ENCODE measurements at places on chromosomes 6 and 20. TPM values are rescaled to one million over a fixed set of nuclear protein-coding genes. Genes with fewer than 3 reads are reported as not detected.
A peak's percentile ranks its signal among the peaks of the same experiment; 100 is the strongest.

- DNase-seq = no peak
Measured at GRCh38 chr6:63792736-63793464, 157.3 kb downstream of the PHF3 start.

GRCh38 chr6:52364480-52365166, 2.7 kb downstream of the PAQR8 start:
- DNase-seq = no peak

DNA sequence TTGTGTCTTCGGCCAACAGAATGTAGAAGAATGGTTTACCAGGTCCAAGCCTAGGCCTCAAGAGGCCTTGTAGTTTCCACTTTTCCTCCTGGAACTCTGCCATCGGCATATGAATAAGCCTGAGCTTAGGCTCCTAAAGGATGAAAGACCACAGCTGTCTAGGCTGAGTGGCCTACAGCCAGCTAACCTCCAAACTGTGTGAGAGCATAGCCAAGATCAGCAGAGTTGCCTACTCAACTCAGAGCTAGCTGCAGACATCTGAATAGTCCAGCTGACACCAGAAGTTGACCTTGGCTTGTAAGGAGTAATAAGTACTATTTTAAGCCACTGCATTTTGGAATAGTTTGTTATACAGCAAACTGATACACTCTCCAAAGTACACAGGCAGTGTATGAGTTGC, 52.6 kb upstream of the SMIM29 start:
- DNase-seq = peak; percentile 85

DNA sequence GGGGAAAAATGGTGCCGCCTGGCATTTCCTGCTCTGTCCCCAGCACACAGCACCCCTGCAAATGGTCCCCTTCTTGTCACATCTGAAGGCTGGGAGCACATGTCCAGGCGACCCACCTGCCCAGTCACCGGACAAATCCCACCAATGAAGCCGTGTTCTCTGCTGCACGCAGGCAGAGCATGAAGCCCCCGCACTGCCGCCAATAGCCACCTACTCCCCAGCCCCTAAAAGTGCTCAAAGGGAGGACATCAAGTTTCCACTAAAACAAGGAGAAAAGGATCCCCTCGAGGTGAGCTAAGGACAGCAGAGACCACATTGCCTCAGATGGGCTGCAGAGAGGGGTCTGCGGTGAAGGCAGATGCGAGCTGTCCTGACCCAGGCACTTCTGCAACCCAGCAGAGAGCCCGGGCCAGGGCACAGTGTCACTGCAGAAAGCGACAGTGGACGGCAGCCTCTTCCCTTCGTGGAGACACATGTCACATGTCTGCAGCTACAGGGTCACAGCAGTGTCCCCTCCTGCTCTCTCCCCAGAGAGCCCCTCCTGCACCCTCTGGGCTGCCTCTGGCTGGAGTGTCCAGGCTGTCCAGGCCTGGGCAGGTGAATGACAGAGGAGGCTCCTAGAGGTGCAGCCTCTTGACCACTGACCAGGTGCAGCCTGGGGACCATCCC, 221.5 kb downstream of the PREX1 start:
- DNase-seq = peak; percentile 54

DNA sequence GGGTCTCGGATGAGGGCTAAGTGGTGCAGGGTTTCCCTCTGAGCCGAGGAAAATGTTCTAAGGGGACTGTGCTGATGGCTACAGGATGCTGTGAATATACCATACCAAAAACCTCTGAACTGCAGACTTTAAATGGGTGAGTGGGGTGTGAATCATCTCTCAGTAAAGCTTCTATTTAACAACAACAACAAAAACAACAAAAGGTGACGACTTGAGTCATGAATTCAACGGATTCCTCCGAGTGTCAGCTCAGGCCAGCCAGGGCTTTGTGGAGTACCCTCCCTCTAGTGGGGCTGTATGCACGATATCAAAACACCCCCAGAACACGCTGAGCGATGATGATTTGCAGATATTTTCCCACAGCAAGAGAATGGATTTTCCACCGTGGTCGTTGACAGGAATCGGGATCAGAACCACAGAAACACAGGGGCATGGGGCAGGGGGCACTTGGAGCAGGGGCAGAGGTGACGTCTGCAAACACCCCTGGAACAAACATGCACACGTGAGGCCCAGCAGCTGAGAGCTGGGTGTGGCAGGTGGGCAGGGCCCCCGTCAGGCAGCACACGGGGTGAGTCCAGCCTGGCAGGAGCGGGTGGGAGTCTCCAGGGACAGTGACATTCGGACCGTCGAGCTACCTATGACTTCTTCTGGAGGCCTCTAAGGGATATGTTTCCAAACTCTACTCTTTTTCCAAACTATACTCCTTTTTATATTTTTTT, 38.6 kb downstream of the SLC2A4RG start:
- no peak for DNase-seq

DNA sequence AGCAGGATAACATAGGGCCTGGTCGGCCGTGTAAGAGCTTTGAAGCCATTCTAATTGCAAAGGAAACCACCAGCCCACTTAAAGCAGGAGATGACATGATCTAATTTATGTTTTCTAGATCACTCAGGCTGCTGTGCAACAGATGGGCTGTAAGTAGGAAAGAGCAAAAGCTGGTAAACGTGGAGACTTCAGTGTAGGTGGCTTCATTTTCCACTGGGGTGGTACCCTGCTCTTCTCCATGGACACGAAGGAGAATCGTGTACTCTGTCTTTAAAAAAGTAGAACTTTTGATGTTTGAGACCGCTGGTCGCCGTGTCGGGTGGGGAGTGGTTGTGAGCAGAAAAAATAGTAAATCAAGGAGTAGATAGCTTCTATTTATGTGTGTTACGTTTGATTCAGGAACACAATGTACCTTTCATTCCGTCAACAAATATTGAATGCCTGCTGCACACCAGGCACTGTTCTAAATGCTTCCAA, 6.4 kb downstream of the CASS4 start:
- DNase-seq = no peak

GRCh38 chr6:17511084-17511483, 89.0 kb upstream of the FAM8A1 start:
- no peak for DNase-seq

DNA sequence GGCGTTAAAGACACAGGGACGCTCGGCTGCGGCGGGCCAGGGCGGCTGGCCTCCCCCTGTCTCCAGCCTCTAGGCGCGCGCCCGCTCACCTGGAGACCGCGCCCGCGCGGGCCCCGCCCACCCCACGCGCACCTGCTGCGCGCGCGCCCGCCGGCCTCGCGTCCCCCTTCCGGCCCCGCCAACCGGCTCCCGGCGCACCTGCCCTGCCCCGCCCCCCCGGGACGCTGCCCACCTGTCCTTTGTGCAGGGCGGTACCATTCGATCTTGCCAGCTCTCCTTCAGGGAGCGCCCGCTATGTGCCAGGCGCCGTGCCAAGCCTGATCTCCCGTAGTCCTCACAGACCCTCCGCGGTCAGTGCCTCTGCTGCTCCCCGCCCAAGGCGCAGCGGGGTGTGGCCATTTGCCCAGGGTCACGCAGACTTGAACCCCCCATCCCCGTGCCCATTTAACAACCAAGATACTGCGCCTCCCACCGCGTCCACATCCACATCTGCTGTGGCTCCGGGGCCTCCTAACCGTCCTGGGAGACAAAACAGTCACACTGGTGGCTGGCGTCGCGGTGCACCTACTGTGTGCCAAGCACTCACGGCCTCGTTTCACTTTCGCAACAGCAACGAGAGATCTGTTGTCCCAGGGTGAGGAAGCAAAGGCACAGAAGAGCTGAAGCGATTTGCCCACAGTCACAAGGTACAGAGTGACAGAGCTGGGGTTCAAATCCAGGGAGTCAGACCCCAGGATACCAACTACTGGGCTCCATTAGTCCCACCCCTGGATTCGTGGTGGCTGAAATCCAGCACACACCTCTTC, 48.1 kb downstream of the NOL4L start:
- DNase-seq = no peak

DNA sequence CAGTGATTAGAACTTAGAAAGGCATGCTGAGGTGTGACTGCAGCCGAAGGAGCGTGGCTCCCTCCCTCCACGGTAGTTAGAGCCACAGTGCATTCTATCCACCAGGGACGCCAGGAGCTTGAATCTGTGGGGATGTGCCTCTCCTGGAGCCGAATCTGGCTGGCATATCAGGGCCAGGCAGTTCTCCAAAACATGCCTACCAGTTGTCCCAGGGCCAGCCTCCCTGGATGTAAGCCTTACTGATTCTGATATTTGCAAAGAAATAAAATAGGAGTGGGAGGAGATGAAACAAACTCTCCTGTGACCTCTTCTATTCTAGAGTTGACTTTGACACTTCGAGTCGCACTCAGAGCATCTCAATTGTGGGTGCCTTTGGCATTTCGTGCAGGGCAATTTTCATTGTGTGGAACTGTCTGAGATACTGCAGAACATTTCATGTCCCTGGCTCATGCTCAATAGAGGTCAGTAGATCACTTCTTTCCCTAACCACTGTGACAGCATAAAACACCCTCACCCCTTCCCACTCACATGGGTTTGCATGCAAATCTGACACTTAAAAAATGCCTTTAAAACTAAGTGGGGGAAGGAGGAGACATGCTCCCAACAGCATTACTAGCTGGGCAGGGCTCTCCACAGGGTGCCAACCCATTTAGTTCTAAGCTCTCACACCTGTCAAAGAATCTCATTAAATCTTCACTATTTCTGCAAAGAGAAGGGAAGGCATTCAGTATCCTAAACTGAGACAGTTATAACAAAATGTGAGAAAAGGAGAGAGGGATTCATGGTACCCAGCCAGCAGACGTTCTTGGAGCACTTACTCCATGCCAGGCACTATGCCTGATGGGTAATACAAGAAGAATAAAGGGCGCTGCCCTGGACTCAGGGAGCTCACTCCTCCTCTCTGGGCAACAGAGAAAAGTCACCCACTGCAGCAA, 378.9 kb downstream of the PREX1 start:
- DNase-seq = no peak

- DNase-seq = no peak
Measured at GRCh38 chr6:122977180-122977579, 18.9 kb upstream of the CLVS2 start.

GRCh38 chr6:7559651-7560385, 18.3 kb downstream of the DSP start:
- no peak for DNase-seq

GRCh38 chr20:19867074-19867473, 109.0 kb downstream of the RIN2 start:
- DNase-seq = no peak

- peak; percentile 29 for DNase-seq
Measured at GRCh38 chr20:3797592-3798372, 1.7 kb downstream of the CDC25B start.

DNA sequence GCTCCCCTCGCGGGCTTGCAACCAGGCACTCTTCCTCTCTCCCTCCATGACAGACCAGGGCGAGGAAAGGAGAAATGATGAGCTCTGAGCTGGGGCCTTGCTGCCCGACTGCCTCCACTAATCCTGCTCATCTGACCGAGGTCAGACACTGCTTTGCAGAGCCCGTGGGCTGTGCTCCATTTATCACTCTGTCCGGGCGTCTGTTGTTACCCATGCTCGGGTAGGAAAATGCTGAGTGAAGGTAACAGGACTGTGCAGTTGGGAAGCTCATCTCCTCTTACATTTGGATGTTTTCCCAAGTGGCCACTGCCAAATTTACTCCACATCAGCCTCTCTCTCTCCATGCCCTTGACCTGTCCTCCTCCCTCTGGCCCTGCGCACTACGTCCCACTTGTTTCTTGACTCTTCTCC, 14.6 kb downstream of the RPS6KA2 start:
- no peak for DNase-seq

- no peak for DNase-seq
Measured at GRCh38 chr20:5161536-5162164, 34.8 kb downstream of the CDS2 start.

GRCh38 chr6:82869493-82869892, 196.1 kb downstream of the UBE3D start:
- DNase-seq = no peak

- DNase-seq = no peak
Measured at GRCh38 chr6:39834278-39834677, 42.1 kb downstream of the DAAM2 start.

DNA sequence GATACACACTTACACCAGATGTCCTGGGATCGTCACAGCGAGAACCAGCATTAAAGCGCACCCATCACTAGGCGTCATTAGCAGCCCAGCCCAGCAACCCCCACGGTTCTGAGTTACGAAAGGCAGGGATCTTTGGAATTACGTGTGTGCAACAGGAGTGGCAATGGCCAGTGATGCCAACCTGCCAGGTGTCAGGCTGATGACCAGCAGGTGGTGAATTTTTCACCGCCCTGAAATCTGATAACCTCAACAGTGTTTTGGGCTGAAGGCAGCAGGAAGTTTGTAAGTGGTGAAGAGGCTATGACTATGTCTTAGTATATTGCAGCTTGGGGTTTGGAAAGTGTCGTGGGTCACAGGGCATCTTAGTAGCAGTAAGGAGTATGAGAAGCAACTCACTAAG, 166.1 kb downstream of the TMEM242 start:
- no peak for DNase-seq

DNA sequence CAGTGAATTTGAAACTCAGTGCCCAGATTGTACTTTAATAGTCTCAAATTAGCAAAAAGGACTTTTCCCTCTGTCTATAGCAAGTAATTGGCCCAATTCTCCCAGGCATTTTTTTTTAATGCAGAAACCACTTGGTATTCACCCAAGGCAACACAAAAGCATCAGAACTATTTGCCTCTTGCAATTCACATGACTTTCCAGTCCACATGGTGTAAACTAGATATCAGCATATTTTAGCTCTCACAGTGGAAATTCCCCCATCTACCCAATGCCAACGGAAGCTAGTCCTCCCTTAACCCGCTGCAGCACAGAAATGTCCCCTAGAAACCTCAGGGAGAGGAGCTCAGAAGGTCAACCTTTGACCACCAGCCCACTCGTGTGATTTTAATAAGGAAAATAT, 103.4 kb upstream of the CDYL start:
- DNase-seq = no peak

DNA sequence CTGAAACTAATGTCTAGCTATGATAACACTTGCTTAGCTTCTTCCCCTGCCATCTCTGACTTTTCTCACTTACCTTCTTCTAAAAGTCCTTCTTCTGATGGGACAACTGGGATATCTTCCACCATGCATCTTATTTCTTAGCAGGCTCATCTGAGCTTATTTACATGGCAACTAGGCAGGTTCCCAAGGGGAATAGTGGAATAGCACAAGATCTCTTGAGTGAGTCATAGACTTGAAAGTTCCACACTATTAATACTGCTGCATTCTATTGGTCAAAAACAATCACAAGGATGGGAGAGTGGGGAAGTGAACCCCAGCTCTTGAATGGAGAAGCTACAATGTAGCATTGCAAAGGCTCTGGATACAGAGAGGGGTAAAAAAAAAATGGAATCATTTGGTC, 142.1 kb downstream of the HAO1 start:
- DNase-seq = no peak

GRCh38 chr20:20629556-20630188, 82.8 kb downstream of the RALGAPA2 start:
- no peak for DNase-seq

GRCh38 chr20:25046736-25047666, 10.9 kb downstream of the ACSS1 start:
- DNase-seq = peak; percentile 70

Gene SLC25A27
- total RNA-seq = 14.0 TPM

Gene PPIL4
- total RNA-seq = 26.2 TPM

Gene CRISP2
- not detected for total RNA-seq

Gene CLVS2
- not detected for total RNA-seq

Gene ZSCAN23
- 2.0 TPM for total RNA-seq

Gene BFSP1
- 0.67 TPM for total RNA-seq

Gene TM9SF4
- total RNA-seq = 30.0 TPM

Gene CDSN
- not detected for total RNA-seq

Gene SALL4
- total RNA-seq = 0.19 TPM

Gene CDKAL1
- 13.1 TPM for total RNA-seq

Data from posterior vena cava (tissue), 2 donors.